ENCODE measurements at places on chromosomes 16 and 17.

- DNase-seq = no peak
These were observed 196.0 kb upstream of the PSMD7 start for GRCh38 chr16:74100395-74101326.

- DNase-seq = no peak
These were observed 132.8 kb downstream of the RBFOX3 start for GRCh38 chr17:79478051-79478461.

GRCh38 chr17:34706029-34706428 is 126.6 kb downstream of the TMEM132E start:
- peak; percentile 9 for DNase-seq

DNA sequence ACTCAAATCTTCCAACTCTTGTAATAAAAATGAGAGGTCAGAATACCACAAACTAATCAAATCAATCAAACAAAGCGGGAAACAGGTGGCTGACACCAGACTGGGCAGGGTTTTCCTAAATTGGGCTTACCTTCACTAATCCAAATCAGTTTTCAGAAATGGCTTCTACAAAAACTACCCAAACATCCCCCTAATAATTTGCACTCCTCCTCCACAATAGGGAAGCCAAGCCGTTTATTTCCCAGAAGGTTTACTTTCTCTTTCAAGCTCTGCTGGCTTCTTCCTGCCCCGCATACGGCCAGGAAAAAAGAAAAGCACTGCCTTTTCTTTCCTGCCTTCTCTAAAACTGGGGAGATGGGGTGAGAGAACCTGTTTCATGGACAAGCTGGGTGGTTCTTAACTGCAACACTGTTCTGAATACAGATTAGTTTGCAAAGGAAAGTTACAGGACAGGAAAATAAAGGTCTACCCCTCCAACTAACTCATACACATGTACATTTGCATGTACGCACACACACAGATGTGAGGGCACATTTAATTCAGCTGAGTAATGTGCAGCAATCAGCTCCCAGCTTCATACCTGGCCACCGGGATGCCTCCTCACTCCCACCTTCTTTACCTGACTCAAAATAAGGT is 9.2 kb downstream of the STAT3 start:
- DNase-seq = peak; percentile 55

- DNase-seq = peak; percentile 80
These were observed 3.4 kb upstream of the HEXD start for GRCh38 chr17:82414548-82415281.

DNA sequence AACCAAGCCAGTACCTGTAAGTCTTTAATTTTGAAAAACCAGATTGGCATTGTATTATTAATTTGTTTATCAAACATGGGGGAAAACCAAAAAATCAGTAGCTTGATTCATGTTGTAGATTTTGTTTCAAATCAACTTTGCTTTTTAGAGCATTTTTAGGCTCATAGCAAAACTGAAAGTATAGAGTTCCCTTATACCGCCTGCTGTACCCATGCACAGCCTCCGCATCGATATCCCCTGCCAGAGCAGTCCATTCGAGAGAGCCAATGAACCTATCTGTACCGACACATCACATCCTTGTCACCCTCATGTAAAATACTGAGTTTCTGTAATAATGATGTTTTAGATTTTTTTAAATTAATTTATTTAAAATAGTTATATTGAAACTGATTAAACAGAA is 16.2 kb upstream of the MRC2 start:
- peak; percentile 38 for DNase-seq

DNA sequence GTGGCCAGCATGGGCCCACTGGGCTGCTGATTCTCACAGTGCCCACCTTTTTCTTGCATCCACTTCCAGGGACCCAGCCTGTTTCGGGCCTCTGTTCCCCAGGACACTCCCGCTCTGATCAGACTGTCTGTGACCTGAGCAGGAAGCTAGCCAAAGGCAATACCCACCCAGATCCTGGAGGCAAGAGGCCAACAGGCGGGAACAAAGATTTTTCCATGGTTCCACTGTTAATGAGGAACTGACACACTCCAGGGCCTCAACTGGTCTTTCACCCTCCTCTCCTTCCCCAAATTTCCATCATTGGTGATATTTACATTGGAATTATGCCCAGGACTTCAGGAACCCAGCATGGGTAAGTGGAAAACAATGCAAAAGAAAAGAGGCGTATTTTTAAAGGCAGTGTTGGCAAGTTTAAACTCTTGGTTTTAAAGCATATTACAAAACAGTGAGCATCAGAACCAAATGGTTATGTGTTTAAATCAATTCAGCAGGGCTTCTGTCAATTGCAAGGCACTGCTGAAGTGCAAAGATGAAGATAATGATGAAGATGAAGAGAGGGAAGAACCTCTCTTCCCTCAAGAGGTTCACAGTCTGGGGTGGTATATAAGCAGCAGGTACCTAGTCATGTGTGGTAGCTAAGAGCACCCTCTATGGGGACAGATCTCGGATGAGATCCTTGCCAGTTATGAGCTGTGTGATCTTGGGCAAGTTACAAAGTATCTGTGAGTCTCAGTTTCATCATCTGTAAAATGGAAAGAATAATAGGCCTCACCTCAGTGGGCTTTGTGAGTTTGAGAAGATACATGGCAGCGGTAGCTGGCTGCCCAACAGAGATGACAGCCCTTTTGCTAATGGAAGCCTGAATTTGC is 14.4 kb upstream of the ATP2A3 start:
- no peak for DNase-seq

- no peak for DNase-seq
These were observed 1.9 kb downstream of the PRR15L start for GRCh38 chr17:47955497-47956461.

- DNase-seq = no peak
These were observed 8.6 kb downstream of the SARM1 start for GRCh38 chr17:28379814-28380801.

- DNase-seq = no peak
These were observed 38.6 kb downstream of the NEUROD2 start for GRCh38 chr17:39569126-39569525.

DNA sequence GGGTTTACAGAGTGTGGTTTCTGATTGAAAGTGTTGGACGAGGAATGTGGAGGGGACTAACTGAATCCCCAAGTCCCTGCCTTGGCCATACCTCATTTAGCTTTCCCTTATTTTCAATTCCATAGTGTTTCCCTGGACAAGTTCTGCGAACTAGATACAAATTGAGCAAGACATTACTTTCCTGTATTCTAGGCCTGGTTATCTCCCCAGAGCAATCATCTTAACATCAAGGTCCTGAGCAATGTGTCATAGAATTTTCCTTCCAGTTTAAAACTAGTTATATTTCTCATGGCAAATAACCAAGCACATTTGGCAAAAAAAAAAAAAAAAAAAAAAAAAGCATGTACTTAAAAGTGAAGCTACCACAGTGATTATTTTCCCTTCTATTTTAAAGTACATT is 330.1 kb downstream of the CDH11 start:
- DNase-seq = no peak

DNA sequence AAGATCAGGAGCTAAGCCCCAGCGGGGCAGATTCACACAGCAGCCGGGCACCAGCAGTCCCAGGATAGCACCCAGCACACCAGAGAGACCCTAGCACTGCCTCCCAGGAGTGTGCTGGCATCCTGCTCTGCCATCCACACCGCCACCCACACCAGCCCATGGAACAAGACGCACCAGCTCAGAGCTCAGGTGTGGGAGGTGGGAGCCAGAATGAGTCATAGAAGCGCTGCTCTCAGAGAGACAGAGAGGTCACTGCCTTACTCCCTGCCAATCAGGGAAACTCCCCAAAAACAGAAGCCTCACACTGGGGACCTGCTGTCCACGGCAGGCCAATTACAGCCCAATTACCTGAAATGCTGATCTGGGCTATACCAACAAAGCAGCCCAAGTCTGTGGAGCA is 64.9 kb downstream of the CDYL2 start:
- peak; percentile 37 for DNase-seq

DNA sequence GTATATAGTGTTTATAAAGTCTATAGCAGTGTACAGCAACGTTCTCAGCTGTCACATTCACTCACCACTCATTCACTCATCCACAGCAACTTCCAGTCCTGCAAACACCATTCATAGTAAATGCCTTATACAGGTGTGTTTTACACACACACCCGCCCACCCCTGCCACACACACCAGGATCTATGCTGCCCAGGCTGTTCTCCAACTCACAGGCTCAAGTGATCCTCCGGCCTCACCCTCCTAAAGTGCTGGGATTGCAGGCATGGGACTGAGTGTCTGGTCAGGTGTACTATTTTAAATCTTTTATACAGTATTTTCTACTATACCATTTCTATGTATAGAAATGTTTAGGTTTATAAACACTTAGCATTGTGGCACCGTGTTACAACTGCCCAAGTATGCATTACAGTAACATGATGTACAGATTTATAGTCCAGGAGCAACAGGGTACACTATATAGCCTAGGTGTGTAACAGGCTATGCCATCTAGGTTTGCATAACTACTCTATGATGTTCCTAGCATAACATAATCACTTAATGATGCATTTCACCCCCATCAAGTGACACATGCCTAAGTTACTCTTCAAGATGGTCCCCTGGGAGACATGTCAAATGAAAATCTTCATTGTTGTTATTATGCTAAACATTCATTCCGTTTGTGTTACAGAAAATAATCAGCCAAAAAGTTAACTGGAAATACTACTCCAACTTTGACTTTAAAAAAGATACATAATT is 42.5 kb downstream of the CREBBP start:
- DNase-seq = no peak

DNA sequence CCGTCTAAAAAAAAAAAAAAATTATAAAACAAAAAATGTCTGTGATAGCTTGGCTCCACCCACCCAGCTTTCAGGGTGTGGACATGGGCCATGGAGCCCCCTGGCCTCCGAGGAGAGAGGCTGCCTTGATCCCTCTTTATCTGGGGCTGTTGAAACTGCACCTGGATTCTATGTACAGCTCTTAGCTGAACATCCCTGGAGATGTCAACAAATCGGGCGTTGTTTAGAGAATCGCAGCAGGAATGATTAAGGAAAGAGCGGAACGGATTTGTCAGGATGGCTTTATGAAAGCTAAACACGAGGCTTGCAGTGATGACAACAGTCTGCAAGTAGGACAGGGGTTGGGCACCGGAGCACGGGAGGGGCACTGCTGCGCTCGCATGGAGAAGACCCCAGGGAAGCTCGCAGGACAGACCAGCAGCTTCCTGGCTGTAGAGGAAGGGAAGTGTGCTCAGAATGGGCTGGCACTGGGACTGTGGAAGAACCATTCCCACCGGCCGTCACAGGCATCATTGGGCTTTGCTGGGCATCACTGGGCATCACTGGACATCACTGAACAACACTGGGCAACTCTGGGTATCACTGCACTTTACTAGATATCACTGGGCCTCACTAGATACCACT is 195.8 kb upstream of the FOXF1 start:
- no peak for DNase-seq

DNA sequence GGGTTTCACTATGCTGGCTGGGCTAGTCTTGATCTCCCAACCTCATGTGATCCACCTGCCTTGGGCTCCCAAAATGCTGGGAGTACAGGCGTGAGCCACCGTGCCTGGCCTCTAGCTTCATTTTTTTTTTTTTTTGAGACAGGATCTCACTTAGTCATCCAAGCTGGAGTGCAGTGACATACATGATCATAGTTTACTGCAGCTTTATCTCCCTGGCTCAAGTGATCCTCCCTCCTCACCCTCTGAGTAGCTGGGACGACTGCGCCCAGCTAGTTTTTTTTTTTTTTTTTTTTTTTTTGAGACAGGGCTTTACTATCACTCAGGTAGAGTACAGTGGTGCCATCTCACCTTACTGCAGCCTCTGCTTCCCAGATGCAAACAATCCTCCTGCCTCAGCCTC is 9.7 kb downstream of the RPA1 start:
- no peak for DNase-seq

DNA sequence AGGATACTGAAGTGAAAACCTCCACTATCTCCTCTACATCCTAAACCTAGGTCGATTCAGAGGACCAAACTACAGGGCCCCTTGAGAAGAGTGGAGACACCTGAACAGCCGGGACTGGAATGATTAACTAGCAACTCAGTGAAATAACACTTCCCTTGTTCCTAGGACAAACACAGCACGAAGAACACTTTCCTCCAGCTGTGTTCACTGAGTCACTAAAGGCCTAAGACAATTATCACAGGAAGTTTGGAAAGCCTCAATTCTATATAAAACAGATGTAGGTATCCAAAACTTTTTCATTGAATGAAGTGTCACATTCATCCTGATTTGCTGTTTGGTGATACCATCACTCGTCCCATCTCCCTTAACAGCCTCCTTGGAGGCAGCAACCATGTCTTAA is 15.5 kb upstream of the CUEDC1 start:
- DNase-seq = no peak

DNA sequence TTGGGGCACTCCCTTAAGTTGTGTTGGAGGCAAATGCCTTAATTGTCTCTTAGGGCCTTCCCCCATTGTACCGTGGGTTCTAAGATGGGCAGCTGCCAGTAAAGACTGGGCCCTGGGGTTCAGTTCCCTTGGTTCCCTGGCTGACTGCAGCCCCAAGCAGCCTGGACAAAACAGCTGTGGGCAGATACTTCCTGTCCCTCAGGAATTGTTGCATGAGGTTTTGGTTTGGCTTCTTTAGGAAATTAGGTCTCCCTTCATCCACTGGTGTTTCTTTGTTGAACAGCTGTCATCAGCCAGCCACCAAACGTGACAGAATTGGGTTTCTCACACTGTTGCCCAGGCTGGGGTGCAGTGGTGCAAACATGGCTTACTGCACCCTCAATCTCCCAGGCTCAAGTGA is 42.0 kb upstream of the ETV4 start:
- no peak for DNase-seq

- DNase-seq = no peak
These were observed 11.6 kb downstream of the ST6GALNAC1 start for GRCh38 chr17:76631821-76632565.

DNA sequence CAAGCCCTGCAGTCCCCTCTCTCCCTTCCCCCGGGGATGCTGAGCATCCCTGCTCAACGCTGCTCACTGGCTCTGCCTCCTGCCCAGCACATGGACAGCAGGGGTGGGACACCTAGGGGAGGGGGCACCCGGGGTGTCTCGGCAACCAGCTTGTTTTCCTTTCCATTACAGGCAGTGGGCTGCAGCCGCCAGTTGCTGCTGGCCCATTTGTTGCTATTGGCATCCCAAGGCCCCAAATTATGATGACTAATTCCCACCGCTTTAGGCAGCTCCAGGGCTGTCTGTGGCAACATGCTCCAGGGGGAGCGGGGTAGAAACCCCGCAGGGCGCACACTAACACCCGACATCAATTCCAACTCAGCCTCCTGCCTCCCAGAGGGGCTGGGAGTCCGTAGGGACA is 4.9 kb downstream of the SDK2 start:
- DNase-seq = no peak

- no peak for DNase-seq
These were observed 39.5 kb downstream of the DNAH9 start for GRCh38 chr17:11637796-11638195.

All from activated CD4-positive, alpha-beta T cell treated with anti-CD3 and anti-CD28 coated beads, Interleukin-2, Interleukin-6, amounts not matched to agents 100 ng/mL and 50 ng/mL, durations not matched to agents 16 hours and 8 hours (primary cell).